ENCODE measurements at places on chromosomes 5 and 9.

- no peak for DNase-seq
Observed at GRCh38 chr9:71669284-71669995, 98.9 kb downstream of the CEMIP2 start.

DNA sequence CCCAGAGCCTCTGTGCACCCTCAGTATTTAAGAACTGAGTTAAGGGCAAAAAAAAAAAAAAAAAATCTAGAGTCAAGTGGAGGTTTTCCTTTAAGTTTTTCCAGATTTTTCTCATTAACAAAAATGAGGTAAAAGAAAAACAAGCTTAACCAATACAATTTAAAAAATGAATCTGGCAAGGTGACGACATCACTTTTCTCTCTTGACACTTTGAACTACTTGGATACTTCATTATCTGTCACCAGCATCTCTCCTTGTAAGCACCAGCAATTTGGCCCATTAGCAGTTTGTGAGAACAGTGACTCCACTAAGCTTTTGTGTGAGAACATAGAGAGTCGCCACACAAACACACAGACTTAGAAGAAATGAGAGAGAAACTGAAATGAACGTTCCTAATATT lies 345.7 kb upstream of the SLC30A5 start:
- no peak for DNase-seq

- no peak for DNase-seq
Observed at GRCh38 chr9:101027733-101028345, 688 bp upstream of the PLPPR1 start.

DNA sequence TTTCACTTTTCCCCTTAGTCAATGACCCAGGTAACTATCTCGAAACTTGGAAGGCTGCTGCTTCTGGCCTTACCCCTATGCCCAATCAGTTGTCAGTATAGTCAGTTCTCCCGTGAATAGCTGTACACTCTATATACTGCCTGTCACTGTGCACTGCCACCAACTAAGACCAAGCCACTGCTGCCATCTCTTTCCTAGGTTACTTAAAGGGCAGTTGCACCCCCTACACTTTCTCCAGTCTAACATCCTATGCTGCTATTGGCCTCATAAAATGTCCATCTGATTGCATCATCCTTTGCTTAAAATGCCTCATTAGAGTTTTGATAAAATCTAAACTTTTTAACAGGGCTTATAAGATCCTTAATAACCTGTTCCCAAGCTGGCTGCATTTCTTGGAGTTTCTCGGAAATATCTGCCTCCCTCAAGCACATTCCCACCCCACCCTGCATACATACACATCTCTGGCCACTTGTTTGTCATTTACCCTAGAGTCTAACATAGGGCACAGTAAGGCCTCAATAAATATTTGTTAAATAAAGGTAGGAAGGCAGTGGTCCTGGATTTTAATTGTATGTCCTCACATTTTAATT lies 32.8 kb upstream of the TNFAIP8 start:
- no peak for DNase-seq

- DNase-seq, result peak; percentile 56
Observed at GRCh38 chr9:28801144-28801799, 1228.0 kb upstream of the C9orf72 start.

- DNase-seq, result no peak
Observed at GRCh38 chr9:135413086-135413375, 66.6 kb upstream of the PPP1R26 start.

GRCh38 chr9:81737871-81738507 lies 48.6 kb upstream of the TLE1 start:
- peak; percentile 79 for DNase-seq

DNA sequence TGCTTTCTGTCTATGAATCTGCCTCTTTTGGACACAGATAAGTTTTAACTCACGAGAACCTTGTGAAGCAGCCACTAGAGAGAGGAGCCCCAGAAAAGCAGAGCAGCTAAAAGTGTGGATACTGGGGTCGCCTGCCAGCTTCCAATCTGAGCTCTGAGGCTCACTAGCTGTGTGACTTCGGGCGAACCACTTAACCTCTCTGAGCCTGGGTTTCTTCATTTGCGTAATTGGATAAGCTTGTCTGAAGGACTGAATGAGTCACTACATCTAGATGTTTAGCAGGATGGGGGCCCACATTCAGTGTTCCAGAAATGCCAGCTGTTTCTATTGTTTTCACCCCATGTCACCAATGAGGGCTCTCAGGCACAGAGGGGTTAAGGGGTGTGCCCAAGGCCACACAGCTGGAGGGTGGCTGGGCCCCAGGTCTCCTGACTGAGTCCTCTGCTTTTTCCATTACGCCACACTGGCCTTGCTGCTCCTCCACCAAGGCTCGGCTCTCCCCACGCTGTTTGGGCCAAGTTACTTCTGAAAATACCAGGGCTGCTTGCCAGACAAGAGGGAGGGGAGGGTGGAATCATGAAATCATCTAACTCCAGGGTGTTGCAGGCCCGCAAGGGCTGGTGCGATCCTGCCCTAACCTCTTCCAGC lies 36.2 kb downstream of the SH3PXD2B start:
- DNase-seq, result peak; percentile 99

- no peak for DNase-seq
Observed at GRCh38 chr5:34625246-34625645, 30.9 kb upstream of the RAI14 start.

GRCh38 chr5:73179730-73180129 lies 6.7 kb downstream of the TMEM174 start:
- no peak for DNase-seq

- DNase-seq, result no peak
Observed at GRCh38 chr5:87807783-87808182, 395.1 kb upstream of the CCNH start.

DNA sequence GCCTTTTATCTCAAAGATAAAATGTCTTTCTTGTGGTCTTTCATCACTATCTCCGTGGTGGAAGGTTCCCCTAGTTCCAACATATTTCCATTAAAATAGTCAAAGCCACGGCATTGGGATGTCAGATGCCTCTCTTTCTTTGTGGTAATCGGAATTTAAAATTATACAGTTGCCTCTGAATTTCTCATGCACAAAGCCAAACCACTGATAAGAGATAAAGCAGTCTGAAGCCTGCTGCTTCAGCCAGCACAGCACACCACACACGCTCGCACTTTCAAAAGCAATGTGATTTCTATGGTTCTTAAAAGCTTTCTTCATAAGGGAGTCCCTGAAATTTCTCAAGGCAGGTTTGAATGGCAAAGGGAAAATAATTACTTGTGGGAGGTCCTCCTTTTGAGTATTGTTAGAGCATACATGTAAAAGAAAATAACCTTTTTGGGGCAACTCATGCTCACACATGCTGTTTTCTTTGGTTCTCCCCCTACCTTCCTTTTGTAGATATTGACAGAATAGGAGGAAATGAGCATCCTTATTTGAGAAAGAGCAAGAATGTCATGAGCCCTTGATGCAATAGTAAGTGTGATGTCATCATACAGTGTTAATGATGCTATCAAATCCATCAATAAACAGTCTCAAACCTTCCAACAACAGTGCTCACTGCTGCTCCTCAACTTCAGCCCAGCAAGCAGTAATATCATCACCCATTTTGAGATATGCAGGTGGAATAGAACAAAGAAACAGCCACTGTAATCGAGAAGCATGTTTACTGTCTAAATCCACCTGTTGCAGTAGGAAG lies 85.7 kb upstream of the PPP1R2B start:
- no peak for DNase-seq

GRCh38 chr9:113409883-113410206 lies 630 bp downstream of the POLE3 start:
- DNase-seq, result no peak

DNA sequence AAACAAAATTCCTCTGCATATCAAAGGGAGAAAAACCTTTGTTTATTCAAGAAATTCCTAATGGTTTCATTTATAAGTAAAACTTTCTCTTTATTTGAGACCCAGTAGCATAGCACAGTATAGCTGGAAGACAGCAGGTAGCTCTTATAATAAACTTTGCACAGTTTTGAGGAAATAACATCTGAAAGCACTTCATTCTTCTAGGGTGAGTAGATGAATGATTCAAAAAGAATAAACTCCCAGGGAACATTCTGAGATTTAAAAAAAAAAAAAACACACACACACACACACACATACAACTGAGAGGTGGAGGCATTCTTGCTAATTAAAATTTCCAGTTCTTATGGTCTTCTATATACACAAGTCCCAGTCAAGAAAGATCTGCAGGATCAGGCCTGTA lies 197.3 kb downstream of the BNC2 start:
- peak; percentile 68 for DNase-seq

DNA sequence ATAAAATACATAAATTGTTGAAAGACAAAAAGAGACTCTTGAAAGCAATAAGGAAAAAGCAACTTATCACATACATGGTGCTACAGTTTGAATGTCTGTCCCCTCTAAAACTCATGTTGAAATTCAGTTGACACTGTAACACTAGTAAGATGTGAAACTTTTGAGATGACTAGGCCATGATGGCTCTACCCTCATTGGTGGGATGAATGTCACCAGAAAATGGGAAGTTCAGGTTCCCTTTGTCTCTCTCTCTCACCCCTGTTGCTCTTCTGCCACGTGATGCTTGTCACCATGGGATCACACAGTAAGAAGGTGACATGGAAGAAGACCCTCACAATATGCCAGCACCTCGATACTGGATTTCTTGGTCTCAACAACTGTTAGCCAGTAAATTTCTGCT lies 50.3 kb upstream of the SPTLC1 start:
- no peak for DNase-seq

- no peak for DNase-seq
Observed at GRCh38 chr5:125199373-125199772, 452.9 kb upstream of the ZNF608 start.

GRCh38 chr5:157993986-157994691 lies 135.2 kb upstream of the CLINT1 start:
- DNase-seq, result no peak
